Bone marrow (tissue), 2 donors: ENCODE measurements at places on chromosomes 1 and 21.

- DNase-seq: no peak
These were observed 5.4 kb downstream of the TRIM62 start for GRCh38 chr1:33176362-33176850.

DNA sequence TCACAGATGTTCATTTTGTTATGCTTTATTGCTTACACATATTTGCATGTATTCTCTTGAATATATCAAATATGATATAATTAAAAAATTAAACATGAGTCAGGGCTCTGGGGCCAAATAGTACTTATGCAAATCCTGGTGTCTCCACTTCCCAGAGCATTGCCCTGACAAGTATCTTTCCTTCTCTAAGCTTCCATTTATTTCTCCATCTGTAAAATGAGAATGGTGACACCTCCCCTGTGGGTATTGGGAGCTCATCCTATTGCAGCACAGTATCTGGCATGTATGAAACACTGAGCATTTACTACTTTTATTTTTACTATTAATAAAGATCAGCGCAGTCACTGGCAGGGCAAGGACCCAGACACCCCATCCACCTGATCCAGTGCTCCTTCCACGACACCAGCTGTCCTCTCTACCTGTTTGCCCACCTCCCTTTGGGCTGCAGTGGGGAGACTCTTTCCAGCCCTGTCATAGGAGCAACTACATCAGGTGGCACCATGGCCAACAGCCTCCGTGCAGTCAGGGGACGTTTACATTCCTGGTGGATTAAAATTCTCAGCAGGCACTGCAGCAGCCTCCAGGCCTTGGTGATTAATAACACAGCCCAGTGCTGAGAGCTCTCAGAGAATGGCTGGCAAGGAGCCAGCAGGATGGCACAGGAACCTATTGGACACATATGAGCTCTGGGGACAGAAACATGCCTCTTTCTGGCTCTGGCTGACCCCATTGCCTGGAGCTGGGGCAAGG lies 113.0 kb downstream of the DMRTB1 start:
- DNase-seq: no peak

DNA sequence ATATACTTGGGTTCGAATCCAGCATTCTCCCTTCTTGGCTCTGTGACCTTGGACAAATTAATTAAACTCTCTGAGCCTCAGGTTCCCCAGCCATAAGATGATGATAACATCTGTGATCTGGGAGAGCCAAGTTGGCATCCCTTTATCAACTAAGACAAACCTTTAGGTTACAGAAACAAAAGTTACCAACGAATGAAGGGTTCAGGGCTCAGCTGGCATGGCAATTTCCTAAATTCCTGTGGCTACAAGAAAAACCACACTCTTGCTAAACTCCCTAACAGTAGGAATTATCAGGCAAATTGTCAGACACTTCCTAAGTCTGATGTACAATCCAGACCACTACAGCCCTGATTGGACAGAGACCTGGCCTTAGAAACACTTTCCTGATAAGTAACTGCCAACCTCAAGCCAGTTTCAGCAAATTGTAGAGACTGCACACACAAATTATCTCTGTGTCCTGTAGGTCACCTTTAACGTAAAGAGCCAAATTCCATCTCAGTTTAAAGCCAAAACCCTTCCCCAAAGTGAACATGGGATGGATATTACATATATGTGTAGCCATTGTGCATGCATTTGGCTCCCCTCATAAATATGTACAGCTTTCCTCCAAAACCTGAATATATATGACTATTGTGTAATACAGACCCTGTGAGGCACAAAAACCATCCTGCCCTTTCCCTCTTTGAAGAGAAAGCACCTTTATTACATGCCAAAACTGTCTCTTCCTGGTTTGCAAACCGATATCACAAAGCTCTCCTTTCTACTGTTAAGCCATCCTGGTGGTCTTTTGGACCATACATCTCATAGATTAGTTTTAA lies 39.5 kb upstream of the EDARADD start:
- DNase-seq: no peak

GRCh38 chr1:223242971-223243370 lies 99.9 kb upstream of the TLR5 start:
- DNase-seq: no peak

DNA sequence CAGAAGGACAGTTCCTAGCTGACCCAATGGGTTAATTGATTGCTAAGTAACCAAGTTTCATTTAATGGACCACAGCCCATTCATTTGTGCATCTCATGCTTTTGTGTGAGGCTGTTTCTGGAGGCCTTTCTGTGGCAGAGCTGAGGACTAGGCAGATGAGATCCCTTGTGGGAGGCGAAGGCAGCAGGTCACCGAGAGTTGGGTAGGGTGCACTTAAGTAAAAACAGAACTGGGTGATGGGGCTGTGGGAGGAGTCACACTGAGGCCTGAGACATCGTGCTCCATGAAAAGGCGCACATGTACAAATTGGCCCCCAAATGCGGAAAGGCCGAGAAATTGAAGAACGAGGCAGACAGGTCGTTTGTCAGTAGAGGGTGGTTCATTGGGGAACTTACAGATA lies 60.9 kb downstream of the S100B start:
- DNase-seq: no peak

GRCh38 chr1:36884801-36885200 lies 149.5 kb downstream of the GRIK3 start:
- no peak for DNase-seq

- DNase-seq: no peak
These were observed 403.3 kb downstream of the KIF26B start for GRCh38 chr1:245558069-245558468.

- DNase-seq: no peak
These were observed 61.8 kb downstream of the S1PR1 start for GRCh38 chr1:101298663-101299062.

- DNase-seq: no peak
These were observed 15.1 kb downstream of the TRIM45 start for GRCh38 chr1:117106478-117106877.

DNA sequence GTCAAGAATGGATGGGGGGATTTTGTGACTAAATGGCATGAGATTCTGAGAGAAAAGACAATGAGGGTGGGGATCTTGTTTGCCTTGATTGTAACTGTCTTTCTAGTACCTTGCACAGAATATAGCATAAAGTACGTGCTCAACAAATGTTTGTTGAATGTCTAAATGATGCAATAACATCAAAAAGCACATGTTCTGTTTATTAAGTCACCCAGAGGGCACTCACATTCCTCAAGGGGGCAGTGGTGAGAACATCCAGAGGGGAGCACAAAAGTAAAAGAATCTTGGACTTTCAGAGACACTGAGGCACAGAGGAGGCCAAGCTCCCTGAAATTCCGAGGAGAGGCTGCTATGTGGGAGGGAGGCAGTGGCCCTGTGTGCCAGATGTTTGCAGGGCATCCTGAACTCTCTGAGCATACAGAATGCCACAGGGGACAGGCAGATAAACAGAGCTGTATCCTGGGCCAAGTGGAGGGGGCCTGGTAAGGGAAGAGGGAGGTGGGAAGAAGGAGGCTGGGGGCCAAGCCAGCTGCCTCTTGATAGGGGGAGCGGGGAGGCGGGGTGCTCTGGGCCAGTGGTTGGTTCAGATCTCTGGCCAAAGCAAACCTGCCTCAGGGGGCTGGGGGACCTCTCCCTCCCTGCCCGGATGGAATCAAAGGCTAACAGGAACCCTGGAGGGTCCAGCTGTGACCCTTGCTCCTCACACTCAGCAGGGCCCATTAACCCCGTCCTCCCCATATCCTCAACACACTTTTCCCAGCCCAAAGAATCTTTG lies 6.5 kb upstream of the ATP1A2 start:
- DNase-seq: no peak

- no peak for DNase-seq
These were observed 292.9 kb downstream of the NFIA start for GRCh38 chr1:61375082-61375880.

- DNase-seq: no peak
These were observed 6.3 kb upstream of the PHTF1 start for GRCh38 chr1:113765306-113766230.

DNA sequence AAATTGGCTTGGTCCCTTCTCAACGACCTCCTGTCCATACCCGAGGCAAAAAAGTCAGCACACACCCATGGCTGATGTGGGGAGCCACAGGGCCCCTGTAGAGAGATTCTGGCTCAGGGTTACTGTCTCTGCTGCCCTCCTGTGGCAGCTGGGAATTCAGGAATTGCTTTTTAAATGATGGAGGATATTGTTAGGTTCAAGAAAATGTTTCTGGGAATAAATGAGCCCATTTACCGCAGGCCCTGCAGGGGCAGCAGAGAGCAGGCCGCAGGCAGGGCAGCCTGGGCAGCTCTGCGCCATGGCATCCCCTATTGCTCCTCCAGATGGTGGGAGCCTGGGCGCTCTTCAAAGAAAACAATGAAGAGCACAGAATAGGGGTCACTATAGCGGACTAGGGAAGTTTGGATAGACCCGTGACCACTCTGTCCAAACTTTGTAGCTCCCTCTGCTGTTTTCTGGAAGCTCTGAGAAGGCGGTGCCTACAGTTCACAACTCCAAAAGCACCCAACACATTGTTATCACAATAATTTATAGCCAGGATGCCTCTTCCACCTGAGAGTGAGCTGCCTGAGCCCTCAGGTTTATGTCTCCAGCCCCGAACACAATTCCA lies 201.1 kb downstream of the BACH1 start:
- no peak for DNase-seq

DNA sequence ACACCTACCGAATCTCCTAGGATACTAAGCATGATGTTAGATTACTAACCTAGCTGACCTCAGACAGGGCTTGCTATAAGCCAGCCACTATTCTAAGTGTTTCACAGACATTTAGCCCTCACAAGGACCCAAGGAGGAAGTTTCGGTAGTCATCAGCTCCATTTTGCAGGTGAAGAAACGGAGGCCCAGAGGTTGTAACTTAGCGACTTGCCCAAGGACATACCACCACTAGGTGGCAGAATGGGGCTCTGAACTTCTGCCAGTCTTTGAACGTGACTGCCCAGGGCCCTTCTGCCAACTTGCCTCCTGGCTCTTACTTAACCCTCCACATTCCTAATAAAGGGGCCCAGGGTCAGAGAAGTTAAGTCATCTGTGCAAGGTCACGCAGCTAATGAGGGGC lies 283.5 kb downstream of the C1orf94 start:
- no peak for DNase-seq

GRCh38 chr1:205168291-205168690 lies 43.2 kb downstream of the DSTYK start:
- DNase-seq: no peak

GRCh38 chr1:47478090-47478489 lies 40.2 kb downstream of the FOXD2 start:
- DNase-seq: no peak
